SK-N-DZ (cell line): ENCODE measurements at places on chromosomes 4 and X.

GRCh38 chr4:43244688-43245382 is 352.3 kb downstream of the GRXCR1 start:
- DNase-seq: no peak

- no peak for DNase-seq
Observed at GRCh38 chr4:16227462-16227868, 1.2 kb upstream of the TAPT1 start.

DNA sequence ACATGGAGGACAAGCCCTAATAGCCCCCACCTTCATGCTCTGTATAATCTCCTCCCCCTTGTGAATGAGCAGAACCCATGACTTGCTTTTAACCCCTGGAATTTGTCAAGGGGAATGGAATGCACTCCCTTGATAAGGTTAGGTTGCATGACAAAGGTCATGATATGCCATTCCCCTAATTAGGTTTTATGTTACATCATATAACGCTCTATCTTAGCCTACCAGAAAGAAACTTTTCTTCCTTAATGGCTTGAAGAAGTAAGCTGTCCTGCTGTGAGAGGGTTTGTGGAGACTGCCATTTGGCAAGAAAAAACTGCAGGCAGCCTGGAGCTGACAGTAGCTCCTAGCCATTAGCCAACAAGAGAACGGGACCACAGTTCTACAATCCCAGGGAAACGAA is 399.8 kb upstream of the MAD2L1 start:
- peak; percentile 42 for DNase-seq

GRCh38 chr4:162634390-162634789 is 470.6 kb upstream of the FSTL5 start:
- no peak for DNase-seq

GRCh38 chrX:44020693-44021092 is 47.5 kb upstream of the NDP start:
- no peak for DNase-seq

- DNase-seq: no peak
Observed at GRCh38 chrX:84240848-84241565, 53.0 kb upstream of the RPS6KA6 start.

DNA sequence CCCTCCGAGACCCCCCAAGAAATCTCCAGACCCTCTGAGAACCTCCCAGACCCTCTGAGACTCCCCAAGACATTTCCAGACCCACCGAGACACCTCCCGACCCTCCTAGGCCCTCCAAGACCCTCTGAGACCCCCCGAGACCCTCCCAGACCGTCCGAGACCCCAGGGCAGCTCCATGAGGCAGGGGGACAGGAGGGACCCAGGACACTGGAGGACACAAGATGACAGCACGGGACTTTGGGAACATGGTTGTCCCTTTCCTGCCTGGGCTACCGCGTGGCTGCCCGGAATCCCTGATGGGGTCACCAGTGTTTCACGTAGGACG is 10.3 kb downstream of the CTBP1 start:
- DNase-seq: no peak

DNA sequence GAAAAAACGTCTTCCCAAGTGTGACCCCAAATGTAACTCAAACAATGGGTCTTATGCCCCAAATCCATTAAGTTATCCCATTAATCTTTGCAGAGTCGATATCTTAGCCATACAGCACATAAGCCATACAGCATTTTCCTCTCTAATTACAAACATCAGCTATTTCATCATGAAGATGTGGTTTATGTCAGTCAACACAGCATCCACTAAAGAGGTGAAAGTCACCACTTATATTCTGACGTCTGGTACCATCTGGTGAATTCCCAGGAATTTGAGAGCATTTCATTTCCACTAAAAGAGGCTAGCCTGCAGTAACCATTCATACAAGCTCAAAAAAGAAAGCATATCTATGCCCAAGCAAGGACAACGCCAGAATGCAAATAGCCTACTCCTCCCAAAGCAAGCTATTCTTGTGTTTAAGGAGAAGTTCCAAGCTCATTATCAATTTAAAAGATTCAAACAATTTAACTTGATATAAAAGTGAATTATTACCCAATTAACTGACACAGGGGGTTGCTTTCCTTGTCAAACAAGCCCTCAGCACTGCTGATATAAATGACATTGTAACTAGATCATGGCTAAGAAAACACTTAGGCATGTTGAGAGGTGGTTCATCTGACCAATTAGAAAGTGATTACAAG is 203.3 kb downstream of the ANTXR2 start:
- peak; percentile 56 for DNase-seq

DNA sequence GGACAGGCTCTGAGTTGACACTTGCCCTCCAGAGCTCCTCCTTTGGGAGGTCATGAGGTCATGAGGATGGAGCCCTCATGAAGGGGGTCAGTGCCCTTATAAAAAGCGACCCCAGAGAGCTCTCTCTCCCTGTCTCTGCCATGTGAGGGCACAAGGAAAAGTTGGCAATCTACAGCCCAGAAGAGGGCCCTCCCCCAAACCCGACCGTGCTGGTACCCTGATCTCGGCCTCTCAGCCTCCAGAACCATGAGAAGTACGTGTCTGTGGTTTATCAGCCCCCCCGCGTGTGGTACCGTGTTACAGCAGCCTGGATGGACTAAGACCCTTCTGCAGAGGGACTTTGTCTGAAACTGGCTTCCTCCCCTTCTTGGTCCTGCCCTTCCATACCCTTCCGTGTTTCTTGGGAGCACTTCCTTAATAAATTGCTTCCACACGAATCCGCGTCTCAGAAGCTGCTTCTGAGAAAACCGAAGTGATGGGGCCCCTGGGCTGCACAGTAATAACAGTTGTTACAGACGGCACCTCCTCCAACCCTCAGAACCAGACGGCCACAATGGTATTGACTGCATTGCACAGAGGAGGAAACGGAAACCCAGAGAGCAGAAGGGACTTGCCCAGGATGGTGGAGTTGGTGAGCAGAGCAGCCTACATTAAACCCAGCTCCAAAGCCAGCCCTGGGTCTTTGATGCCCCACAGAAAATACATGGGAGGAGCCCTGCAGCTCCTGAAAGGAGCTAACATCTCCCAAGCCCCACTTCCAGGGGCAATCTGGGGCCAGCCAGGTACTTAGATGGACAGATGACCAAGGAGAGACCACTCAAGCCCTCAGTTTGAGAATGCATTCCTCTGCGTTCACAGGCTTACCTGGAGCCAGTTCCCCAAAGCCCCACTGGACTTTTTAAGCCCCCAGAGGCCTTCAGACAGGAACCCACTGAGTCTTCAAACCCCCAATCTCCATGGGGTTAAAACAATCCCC is 242.7 kb downstream of the BCOR start:
- DNase-seq: no peak

DNA sequence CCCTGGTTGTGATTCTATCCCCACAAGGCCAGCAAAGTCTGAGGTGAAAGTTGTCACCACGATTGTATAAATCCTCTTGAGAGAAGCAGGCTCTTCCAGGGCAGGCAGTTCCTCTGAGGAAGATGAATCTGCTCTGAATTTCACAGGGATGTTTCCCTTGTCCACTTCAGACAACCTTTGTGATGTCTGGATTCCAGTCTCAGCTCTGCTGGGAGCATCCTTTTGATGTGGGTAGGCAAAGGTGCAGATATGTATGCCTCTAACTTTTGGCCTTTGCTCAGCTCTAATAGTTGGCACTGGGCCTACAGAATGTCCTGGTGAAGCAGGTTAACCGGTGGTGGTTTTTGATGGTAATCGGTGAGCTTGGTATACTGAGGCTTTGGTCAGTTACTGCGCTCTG is 50.6 kb upstream of the WDR1 start:
- no peak for DNase-seq

GRCh38 chr4:5773271-5773555 is 62.2 kb downstream of the EVC start:
- no peak for DNase-seq

GRCh38 chr4:7124689-7125442 is 57.0 kb upstream of the GRPEL1 start:
- no peak for DNase-seq

- DNase-seq: no peak
Observed at GRCh38 chr4:44872246-44872645, 145.9 kb upstream of the GNPDA2 start.

DNA sequence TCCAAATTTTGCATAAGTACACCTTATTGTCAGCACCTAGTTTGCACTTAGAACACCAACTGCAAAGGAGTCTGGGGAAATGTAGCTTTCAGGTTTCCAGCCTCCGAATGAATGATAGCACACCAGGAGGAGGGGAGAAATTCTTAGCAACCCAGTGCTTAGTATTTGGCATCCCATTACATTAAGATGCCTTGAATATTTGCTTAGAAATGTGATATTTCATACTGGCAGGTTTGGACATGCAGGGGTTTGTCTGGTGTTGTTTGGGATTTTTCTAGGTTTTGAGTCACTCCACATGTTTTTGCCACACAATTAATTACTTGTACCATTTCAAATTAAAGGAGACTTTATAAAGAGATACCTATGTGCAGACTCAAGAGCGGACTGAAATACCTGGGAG is 60.3 kb upstream of the CAMK2D start:
- no peak for DNase-seq

DNA sequence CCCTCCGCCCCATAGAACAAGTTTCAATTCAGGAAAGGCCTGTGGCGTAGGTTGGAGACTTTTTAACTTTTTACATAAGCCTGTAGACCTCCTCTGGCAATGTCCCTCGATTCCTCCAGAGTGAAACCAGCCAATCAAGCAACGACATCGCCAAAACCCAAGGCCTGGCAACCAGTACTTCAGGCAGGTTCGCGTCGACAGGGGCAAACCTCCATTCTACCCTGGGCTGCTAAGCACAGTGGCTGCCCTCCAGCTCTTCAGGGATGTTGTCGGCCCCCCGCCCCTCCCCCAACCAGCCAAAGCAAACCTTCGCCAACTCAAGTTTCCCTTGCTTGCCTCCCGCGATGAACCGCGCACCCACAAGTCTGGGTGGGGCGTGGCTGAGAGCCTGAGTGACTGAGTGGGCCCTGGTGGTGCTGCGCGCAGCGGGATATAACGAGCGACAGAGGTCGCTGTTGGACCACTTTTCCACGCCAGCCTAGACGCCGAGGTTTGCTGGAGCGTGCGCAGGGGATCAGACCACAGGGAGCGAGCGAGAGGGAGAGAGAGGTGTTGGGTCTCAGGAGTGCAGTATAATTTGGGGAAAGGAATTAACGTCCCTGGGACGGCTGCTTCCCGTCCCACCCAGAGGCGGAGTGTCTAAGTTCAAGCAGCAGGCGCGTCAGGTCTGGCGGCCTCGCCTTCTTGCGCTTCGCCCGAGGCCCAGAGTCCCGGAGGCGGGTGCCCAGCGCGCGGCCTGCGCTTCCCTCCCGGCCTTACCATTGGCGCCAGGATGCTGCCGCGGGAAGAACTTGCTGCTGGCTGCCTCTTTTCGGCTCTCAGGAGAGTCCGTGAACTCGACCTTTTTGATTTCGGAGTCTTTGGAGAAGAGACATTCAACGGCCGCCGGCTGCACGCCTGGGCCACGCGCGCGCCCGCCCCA is 9.0 kb upstream of the PITX2 start:
- peak; percentile 65 for DNase-seq

DNA sequence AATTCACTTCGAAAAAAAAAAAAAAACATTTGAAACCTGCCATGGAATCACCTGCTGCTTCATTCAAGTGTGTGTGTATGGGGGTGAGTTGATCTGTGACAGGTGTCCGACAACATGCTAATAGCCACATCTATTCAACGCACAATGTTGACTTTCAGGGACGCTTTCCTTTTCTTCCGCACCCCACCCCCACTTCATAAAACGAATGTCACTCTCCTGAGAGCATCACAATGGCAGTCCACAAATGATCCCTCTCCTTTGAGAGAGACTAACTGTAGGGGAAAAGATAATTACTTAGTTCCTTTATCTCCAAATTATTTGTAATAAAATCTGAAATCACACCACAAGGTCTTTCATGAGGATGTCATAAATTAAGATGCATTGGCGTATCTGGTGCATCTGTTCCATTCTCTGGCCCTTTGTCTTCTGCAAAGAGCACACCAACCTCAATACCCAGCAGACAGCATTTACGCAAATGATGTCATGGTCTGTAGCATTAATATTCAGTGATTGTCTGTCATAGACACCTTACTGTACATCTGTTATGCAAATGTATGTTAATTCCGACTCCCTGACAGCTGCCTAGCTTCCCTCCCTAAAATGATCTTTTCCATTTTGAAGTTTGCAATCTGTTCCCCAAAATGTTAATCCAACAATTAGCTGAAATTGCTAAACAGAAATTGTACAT is 640.0 kb upstream of the BOD1L1 start:
- DNase-seq: no peak

- no peak for DNase-seq
Observed at GRCh38 chr4:148692242-148692641, 250.0 kb upstream of the NR3C2 start.

DNA sequence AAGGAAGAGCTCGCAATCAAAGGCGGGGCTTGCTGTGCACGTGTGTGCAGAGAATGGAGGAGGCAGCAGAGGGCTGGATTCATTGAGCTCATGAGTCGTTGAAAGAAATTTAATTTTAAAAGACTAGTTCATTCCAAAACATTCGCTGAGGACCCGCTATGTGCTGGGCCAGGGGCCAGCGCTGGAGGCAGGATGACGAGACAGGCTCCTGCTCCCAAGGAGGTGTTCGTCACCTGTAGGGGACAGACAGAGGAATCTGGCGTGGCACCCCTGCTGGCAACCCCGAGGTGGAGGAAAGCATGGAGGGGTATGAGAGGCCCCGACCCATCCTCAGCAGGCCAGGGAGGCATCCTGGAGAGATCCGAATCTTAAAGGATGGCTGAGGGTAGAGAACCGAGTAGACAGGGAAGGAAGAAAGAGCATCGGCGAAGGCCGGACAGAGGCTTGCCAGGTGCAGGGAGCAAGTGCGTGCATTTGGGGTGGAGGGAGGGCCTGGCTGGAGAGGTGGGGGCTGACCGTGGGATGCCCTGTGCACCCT is 96.4 kb downstream of the CPZ start:
- DNase-seq: no peak

DNA sequence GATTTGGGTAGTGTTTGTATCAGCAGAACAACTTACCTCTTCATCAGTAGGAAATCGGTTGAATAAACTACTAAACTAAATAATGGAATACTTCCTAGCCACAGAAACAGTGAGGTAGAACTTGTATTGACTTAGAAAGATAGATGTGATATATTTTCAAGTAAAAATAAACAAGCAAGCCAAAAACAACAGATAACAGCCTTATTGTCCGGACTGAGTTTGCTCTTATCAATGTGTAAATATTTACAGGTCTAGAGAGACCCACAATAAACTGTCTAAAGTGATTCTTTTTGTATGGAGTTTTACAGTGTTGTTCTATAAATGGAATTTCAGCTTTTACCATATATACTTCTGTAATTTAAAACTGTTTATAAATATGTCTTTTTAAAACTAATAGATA is 721.8 kb downstream of the ADGRL3 start:
- no peak for DNase-seq

DNA sequence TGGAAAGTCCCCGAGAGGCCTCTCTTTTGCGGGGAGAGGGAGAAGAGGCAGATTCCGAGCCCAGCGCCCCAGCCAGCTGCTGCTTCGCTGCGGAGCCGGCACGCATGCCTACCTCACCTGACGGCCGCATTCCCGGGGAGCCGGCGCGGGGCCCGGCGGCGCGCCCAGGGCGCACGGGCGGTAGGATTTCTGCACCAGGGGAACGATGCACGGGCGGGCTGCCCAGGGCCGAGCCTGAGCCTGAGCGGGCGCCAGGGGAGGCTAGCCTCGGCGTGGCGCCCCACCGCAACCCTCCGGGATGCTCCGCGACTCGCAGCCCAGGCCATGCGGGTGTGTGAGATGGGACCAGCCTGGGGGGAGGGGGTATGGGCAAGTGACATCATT is 81.3 kb upstream of the SCML1 start:
- DNase-seq: no peak
